ENCODE measurements at places on chromosomes 4 and X.

DNA sequence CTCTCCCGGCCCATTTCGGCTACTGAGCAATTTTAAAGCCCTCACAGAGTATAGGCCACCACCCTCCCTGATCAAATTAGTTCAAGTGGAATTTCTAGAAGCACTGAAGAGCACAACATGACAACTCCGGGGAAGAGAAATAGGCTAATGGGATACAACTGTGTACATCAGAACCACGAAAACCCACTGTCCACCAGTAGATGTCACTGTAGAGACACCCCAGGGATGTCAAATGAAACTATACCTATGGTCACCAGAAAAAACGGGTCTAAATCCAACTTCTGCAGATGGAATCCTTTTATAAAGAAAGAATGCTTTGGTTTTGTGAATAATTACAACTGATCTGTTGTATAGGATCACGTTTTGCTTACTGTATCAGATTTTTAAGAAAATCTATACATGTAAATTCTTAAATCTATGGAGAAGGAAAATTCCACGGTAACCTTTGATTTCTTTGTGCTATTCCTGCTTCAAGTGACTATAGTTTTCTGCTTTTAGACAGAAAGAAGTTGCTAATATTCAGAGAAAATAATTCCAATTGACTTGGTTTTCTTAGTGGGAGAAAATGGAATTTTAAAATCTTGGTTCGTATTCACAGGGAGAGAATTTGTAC is 29.5 kb upstream of the MAP3K15 start:
- no peak for DNase-seq

DNA sequence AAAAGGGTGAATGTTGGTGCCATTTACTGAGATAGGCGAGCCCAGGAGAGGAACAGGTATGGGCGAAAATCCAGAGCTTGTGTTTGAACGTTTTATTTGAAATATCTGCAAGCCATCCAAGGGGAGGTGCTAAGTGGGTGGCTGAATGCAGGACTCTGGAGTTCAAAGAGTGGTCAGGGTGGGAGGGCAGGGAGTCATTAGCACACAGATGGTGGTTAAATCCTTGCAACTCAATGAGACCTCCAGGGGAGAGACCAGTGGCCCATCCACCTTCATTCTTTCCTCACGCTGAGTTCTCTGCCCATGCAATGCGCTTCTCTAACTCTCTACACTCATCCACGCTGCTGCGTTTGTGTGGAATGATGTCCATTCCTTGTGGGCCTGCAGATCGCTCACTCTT is 101.1 kb downstream of the VCX3B start:
- no peak for DNase-seq

GRCh38 chrX:10121787-10122186 is 35.0 kb upstream of the CLCN4 start:
- DNase-seq: no peak

DNA sequence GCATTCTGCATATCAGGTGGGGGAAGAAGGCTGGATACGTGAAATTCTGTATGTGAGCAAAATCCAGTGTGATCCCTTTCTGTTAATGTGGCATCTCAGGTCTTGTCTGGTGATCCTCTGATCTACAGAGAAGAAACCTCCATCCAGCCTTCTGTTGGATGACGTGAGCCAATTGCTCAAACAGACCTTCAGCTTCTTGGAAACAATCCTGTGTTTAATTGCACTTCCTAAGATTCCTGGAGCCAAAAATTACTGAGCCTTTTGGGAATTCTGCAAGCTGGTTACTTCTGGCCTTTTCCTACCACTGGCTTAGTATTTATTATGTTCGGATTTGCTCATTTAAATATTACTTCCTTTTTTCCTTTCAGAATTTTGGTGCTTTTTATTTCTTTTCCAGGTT is 51.2 kb downstream of the TRIML1 start:
- no peak for DNase-seq

GRCh38 chr4:3445111-3445820 is 3.5 kb downstream of the HGFAC start:
- DNase-seq: no peak

- DNase-seq: no peak
Measured at GRCh38 chr4:15343000-15343399, 84.8 kb upstream of the C1QTNF7 start.

DNA sequence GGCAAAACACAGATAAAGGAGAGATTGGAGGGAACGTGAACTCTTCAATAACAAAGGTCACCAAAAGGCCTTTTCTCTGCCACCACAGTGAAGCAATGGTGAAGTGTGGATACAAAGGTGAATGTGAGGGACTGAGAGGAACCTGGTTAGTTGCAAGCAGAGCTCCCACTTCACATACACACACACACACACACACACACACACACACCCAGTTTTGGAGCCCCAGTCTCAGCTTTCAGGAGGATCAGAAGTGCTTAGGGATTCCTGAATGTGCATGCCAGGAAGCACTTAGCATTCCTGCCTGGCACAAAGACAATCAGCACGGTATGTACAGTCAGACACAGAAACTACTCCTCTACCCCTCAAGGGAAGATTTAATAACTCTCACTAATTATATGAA is 71.5 kb downstream of the ARHGEF9 start:
- DNase-seq: no peak

DNA sequence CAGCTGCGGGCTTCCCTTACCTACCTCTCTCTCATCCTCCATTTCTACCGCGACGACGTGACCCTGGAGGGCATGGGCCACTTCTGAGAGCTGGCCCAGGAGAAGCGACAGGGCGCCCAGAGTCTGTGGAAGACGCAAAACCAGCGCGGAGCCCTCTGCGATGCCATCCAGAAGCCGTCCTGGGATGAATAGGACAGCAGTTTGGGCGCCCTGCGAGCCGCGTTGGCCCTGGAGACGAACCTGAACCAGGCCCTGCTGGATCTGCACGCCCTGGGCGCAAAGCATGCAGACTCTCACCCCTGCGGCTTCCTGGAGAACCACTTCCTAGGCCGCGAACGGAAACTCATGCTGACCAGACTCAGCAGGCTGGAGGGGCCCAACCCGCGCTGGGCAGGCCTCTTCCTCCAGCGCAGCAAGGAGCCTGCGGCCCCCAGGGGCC is 52.7 kb upstream of the TMPRSS11F start:
- DNase-seq: no peak

DNA sequence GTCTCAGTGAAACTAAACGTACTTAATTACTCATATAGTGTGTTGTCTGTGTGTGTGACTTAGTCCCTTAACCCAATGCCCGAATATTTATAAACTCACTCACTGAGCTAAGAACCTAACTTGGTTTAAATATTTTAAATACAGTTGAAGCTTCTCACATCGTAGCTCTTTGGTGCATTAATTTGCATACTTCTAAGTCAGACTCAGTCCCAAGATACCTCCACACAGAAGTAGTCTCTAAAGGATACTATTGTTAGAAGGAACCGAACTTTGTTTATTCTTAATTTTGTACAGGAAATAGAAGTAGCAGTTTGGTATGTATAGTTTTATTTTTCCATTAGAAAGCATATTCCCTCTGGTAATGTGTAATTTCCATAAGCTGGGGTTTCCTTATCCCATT is 54.0 kb upstream of the NKAP start:
- DNase-seq: no peak

GRCh38 chr4:172573899-172574298 is 594.7 kb upstream of the GALNT7 start:
- no peak for DNase-seq

- no peak for DNase-seq
Measured at GRCh38 chr4:17128268-17128667, 229.8 kb upstream of the LDB2 start.

GRCh38 chr4:88522702-88523324 is 763 bp downstream of the PYURF start:
- no peak for DNase-seq

- DNase-seq: no peak
Measured at GRCh38 chr4:183349673-183350072, 27.4 kb upstream of the CLDN24 start.

- no peak for DNase-seq
Measured at GRCh38 chr4:98226396-98226795, 34.8 kb upstream of the RAP1GDS1 start.

GRCh38 chr4:67892253-67892652 is 8.5 kb upstream of the TMPRSS11D start:
- no peak for DNase-seq

DNA sequence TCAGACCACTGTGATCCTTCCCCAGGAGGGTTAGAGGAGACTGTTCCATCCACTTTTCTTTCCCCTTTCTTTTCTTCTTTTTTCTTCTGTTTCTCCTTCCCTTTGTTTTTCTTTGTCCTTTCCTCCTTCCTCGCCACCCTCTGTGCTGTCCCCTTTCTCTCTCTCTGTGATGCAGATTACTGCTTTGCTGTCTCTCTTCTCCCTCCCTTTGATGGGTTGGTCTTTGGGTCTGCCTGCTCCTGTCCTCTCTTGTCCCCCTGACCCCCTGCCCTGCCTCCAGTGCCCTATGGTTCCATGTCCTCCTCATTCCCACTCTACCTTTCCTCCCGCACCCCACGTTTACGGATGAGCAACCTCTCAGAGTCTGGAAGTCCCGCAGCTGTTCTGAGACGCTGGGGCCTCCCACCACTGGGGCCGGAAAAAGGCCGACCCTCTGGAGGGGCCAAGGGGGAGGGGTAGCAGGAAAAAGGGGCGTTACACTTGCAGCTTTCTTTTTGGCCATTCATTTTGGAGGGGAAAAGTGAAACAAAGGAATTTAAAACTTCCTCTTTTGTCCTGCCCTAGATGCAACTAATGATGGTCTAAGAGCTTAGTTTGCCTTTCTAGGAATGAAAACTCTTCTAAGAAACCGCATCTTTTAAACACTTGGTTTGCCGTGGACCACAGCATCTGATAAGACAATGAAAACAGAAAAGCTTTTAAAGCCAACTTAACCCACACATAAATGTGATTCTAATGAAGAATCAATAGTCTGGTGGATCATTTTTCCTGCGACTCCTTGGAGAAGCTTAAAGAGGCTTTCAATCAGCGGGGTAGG is 24.5 kb upstream of the TSR2 start:
- no peak for DNase-seq

GRCh38 chrX:9520217-9520590 is 55.3 kb downstream of the TBL1X start:
- no peak for DNase-seq

DNA sequence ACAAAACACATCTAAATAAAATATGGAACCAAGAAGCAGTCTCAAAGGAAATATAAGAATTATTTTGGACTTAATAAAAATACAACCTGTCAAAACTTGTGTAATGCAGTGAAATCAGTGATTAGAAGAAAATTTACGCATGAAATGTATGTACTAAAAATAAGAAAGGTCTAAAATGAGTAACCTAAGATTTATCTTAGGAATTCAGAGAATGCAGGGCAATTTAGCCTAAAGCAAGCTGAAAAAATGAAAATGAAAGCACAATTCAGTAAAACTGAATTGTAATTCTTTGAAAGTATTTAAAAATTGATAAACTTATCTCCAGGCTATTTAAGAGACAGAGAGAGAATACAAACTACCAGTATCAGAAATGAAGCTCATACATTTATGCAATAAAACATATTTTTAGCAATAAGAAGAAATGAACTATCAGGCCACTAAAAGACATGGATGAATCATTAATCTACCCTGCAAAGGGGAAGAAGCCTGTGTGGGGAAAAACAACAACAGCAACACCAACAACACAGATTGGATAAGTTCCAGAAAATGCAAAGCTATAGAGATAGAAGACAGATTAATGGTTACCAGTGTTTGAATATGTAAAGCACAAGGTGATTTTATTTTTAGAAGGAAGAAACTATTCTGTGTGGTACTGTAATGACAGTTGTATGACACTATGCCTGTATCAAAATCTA is 442.0 kb upstream of the ADGRL3 start:
- no peak for DNase-seq

DNA sequence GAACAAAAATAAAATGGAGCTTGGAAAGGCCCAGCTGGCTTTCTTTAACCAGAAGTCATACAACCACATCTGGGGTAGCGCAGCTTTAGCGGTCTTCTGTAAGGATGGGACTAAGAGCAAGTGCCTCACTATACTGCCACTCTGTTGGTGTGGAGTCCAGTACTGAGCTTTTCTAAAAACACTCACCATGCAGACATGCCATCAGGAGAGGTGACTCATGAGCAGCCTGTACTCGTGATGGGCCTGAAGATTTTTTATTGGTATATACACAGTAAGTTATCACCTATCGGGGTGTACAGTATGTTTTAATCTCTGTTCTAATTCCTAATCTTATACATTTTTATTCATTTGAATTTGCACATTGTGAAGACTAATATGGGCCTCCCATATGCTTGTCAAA is 9.6 kb downstream of the PPP3CA start:
- no peak for DNase-seq

DNA sequence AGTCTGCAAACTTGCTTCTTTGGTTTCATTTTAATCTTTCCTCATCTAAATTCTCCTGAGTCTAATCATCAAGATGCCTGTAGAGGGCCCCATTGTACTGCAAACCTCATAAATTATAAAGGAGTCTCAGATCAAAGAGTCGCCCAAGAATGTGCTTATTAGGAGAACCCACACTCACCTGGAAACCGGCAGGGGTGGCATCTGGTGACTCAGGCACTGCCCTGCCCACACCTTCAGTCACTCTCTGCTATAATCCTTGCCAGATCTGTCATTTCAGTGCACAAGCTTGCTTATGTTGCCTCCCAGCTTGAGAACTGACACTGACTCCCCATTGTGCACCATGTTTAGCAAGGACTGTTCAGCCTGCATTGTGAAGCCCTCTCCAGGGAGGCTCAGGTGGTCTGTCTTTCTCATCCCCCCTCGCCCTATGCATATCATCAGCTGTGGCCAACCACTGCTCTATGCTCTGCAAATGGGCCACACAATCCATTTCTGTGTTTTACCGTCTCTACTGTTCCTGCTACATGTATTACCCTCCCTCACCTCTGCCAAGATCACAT is 12.4 kb downstream of the EPGN start:
- no peak for DNase-seq

DNA sequence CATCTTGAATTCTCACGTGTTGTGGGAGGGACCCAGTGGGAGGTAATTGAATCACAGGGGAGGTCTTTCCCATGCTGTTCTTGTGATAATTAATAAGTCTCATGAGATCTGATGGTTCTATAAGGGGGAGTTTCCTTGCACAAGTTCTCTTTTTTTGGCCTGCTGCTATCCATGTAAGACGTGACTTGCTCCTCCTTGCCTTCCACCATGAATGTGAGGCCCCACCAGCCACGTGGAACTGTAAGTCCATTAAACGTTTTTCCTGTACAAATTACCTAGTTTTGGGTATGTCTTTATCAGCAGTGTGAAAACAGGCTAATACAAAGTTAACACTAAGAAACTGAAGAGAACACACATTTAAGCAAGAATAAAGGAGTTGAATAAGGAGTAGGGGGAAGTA is 16.0 kb downstream of the TBCK start:
- no peak for DNase-seq

All from NCI-H2171 (cell line).